ENCODE measurements at places on chromosomes 5 and 9.
A peak's percentile ranks its signal among the peaks of the same experiment; 100 is the strongest.

DNA sequence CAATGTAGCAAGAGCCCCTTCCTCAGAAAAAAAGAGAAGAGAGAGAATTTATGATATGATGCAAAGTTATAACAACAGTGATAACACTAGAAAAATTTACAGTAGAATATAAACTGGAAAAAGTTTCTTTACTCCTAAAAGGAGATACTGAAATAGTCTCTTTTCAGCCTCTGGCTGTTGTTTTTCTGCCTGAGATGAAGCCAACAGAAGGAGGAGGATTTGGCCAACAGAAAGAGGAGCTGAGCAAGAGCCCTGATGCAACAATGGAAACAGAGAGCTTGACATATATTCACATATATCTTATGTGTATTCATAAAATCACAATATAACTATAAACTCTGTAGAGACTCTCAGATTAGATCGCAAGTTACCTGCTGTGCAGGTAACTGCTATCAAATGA, 109.1 kb downstream of the INIP start:
- no peak for DNase-seq

GRCh38 chr5:30392897-30393296, 800.6 kb upstream of the CDH6 start:
- DNase-seq = no peak

GRCh38 chr5:68505917-68506860, 290.6 kb downstream of the PIK3R1 start:
- DNase-seq = no peak

GRCh38 chr5:83547161-83547560, 75.6 kb downstream of the VCAN start:
- no peak for DNase-seq

DNA sequence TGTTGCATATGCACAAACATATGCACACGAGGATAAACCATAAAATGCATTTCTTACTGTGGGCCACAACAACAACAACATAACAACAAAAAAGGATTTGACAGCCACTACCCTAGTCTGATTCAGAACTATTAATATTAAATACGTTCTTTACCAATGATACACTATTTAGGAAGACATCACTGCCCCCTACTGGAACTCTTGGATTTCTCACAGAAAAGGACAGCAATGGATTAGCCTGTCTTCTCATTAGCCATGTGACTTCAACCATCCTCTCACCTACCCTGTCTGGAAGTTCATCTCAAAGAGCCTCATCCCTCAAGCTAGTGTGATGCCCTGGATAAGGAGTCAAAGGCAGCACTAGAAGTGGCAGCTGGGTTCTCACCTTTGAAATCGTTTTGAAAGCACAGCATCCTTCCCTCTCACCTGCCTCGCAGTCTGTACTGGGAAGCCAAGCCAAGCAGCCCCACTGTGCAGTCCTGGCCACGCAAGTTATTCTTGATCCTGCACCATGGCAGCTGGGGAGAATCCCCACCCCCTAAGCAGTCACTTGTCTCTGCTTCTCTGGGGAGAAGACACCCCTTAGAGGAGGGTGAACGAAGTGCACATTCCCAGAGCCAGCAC, 64.6 kb downstream of the SH3TC2 start:
- no peak for DNase-seq

DNA sequence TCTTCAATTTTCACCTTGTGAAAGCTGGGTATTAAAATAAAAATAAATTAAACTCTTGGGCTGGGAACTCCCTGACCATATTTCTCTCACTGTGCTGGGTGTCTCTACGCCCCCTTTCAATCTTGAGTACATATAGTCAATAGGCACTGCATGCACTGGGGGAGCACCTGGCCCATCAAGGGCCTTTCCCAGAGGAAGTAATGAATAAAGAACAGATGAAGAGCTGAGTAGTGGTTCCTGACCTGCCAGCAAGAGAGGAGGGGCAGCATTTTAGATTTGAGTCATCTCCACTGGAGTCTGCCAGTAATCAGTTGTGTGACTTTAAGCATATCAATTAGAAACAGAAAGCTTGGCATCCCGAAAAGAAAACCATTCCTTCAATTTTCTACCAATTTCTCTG, 6.2 kb downstream of the MAPKAP1 start:
- no peak for DNase-seq

- DNase-seq = no peak
Measured at GRCh38 chr5:55575815-55576583, 41.2 kb upstream of the PLPP1 start.

DNA sequence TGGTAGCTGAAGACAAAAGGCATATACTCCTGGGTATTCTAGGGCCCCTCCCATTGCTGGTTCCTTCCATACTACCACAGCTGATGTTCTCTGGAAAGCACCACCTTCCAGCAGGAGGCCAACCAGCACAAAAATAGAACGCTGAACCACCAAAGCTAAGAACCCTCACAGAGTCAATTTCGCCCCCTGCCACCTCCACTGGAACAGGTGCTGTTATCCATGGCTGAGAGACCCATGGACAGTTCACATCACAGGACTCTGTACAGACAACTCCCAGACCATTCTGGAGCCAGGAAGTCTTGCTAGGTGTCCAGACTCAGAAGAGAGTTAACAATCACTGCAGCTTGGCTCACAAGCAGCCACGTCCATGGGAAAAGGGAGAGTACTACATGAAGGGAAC, 1851.5 kb upstream of the NUDT12 start:
- DNase-seq = no peak

GRCh38 chr5:124262470-124262869, 484.0 kb downstream of the ZNF608 start:
- no peak for DNase-seq

DNA sequence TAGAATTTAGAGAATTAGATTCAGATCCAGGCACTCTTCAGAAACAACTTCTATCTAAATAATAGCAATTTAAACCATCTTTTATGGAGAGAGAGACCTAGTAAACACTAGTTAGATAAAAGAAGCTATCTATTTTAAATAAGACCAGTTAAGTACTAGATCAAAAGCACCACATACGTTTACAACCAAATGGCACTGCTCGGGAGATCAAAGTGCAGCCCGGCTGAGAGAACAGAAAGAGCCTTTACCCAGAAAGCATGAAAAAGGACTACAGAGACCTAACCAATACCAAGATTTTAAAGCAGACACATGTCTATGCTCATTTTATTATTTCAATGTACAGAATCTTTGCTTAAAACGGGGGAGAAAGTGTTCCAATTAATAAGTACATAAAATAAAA, 30.8 kb downstream of the LIX1 start:
- no peak for DNase-seq

DNA sequence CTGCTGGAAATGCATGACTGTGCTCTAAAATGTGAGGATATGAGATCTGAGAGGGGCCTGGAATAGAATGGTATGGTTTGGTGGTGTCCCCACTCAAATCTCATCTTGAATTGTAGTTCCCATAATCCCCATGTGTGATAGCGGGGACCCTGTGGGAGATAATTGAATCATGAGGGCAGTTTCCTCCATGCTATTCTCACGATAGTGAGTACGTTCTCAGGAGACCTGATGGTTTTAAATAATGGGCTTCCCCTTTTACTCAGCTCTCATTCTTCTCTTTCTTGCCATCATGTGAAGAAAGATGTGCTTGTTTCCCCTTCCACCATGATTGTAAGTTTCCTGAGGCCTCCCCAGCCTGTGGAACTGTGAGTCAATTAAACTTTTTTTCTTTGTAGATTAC, 133.6 kb upstream of the ADAMTS16 start:
- no peak for DNase-seq

GRCh38 chr9:974996-975739, 1.3 kb upstream of the DMRT3 start:
- DNase-seq = no peak

DNA sequence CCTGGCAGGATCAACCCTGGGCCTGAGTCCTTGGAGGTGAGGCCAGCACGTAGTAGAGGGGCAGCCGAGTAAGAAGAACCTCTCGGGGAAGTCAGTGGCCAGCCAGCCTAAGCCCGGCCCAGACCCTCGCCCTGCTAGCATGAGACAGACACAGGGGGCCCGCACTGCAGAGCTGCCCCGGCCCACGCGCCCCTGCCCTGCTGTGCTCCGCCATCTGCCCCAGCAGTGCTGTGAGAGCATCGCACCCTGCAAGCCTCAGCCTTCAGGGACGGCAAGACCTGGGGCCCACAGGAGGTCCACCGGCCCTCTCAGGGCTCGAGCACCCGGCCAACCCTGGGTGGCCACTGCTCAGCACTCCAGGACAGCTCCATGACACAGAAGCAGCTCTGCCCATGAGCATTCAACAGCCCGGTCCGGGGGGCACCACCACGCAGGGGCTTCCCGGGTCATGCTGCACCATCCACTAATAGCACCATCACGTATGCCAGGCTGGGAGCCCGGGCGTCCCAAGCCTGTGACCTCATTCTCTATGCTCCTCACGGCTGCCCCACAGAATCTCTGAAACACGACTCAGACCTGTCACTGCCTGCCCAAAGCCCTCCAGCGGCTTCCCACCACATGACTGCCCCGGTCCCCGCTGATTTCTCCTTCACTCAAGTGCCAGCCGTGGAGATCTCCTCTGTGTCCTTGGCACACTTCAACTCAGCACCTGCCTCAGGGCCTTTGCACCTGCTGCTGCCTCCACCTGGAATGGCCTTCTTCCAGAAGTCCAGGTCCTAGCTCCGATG, 38.1 kb downstream of the ADAMTS2 start:
- DNase-seq = no peak

GRCh38 chr5:124650147-124650561, 96.3 kb downstream of the ZNF608 start:
- no peak for DNase-seq

DNA sequence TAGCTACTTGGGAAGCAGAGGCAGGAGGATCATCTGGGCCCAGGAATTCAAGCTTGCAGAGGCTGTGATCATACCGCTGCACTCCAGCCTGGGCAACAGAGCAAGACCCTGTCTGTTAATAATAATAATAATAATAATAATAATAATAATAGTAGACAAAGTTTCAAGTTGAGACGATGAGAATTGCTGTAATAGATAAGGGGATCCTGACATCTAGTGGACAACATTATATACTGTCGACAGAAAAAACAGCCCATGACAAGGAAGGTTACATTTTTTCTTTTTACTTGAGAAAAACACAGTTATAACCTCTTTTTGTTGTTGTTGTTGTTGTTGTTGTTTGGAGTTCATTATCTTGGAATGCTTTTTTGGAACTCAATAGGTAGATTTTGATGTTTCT, 35.3 kb downstream of the NDFIP1 start:
- DNase-seq = no peak

- DNase-seq = no peak
Measured at GRCh38 chr9:6068983-6069382, 53.6 kb upstream of the RANBP6 start.

DNA sequence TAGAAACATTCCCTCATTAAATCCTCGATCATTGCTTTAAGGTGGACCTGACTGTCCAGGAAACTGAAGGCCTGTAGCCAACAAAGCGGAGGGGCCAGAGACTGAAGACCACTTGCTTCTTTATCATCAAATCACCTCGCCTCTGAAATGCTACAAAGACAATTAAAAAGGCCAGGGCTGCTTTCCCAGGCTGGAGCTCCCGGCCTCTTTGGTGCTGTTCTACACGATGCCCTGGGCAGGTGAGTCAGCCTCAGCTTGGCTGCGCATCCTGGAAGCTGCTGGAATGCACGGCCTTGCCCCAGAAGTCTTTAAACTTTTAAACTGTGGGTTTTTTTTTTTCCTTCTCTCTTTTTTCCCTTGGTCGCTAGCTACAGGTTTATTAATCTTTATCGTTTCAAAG, 46.5 kb downstream of the SH3PXD2B start:
- DNase-seq = no peak

- DNase-seq = no peak
Measured at GRCh38 chr9:10232352-10232930, 380.4 kb downstream of the PTPRD start.

- DNase-seq = no peak
Measured at GRCh38 chr9:1058826-1059487, 8.8 kb downstream of the DMRT2 start.

DNA sequence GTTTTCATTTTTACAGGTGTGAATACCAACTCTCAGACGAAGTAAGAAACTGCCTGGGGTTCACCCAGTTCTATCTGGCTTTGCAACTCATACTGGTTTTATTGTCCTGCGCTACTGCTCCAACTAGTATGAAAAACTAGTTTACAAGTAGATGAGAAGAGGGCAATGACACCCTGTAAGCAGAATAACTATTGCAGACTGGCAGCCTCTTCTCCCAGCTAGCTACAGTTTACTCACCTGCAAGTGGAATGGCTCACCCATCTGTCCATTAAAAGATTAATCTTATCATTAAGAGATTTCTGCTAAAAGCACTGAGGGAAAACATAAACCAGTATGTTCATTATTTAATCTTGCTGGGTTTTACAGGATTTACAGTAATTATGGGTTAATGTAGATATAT, 113.4 kb downstream of the FRMD3 start:
- DNase-seq = no peak

DNA sequence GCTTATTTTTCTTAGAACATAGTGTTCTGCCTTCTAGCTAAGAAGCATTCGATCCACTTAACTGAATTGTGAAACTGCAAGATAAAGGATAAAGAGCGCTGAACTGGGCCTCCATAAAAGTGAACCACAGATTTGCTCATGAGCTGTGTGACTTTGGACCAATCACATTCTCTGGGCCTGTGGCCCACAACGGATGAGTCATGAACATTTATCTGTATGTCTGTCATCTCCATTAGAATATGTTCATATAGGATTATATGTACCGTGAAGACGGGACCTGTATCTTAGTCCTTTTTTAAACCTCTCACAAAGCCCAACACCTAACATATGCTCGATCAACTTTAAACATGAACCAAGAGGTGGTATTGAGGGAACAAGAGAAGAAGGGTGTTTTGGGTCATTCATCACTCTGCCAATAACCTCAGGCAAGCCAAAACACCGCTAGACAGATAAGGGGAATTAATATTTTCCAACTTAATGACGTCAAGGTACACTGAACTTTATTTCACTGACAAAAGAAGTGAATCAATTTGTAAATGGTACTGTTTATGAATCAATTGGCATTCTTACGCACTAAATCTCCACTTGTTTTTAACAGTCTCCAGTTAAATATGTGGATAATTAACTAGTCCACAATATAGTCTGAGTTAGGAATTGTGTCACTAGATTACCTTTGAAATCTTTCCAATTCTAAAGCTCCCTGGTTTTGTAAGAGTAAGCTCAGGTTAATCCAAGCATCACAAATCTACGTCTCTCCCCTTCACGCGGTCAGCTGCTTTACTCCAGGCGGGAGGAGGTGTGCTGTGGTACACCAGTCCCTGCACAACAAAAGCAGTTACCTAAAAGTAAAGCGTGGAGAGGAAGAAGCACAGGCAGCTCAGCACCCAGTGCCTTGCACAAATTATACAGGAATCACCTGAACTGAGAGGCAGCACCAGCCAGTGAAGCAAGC, 1.6 kb downstream of the TMEM245 start:
- DNase-seq = peak; percentile 37

DNA sequence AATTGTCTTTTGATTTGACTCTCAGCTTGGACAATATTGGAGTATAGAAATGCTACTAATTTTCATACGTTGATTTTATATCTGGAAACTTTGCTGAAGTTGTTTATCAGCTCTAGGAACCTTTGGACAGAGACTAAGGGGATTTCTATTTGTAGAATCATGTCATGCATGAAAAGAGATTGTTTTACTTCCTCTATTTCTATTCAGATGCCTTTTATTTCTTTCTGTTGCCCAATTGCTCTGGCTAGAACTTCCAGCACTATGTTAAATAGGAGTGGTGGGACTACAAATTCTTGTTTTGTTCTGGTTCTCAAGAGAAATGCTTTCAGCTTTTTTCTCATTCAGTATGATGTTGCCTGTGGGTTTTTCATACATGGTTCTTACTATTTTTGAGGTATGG, 112.8 kb upstream of the CDH12 start:
- DNase-seq = no peak

All from activated CD4-positive, alpha-beta T cell treated with anti-CD3 and anti-CD28 coated beads, Interleukin-2, amount 50 U/mL, for 1 hour (primary cell).